SW 1271 (cell line): ENCODE measurements at places on chromosomes 2 and 18.

GRCh38 chr18:76685860-76686259, 136.5 kb upstream of the ZNF236 start:
- no peak for DNase-seq

- no peak for DNase-seq
Measured at GRCh38 chr2:88451811-88452564, 505 bp downstream of the FOXI3 start.

DNA sequence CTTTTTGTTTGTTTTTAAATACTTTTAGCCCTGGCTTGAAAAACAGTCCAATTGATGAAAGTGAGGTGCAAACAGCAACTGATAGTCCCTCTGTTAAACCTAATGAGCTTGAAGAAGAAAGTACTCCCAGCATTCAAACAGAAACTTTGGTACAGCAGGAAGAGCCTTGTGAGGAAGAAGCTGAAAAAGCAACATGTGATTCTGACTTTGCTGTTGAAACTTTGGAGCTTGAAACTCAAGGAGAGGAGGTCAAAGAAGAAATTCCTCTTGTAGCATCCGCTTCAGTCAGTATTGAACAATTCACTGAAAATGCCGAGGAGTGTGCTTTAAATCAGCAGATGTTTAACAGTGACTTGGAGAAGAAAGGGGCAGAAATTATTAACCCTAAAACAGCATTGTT, 30.6 kb upstream of the DYSF start:
- no peak for DNase-seq

- DNase-seq, result no peak
Measured at GRCh38 chr18:9016633-9017166, 85.8 kb upstream of the NDUFV2 start.
